Activated naive CD4-positive, alpha-beta T cell (primary cell): ENCODE measurements at places on chromosomes 13 and 19.

DNA sequence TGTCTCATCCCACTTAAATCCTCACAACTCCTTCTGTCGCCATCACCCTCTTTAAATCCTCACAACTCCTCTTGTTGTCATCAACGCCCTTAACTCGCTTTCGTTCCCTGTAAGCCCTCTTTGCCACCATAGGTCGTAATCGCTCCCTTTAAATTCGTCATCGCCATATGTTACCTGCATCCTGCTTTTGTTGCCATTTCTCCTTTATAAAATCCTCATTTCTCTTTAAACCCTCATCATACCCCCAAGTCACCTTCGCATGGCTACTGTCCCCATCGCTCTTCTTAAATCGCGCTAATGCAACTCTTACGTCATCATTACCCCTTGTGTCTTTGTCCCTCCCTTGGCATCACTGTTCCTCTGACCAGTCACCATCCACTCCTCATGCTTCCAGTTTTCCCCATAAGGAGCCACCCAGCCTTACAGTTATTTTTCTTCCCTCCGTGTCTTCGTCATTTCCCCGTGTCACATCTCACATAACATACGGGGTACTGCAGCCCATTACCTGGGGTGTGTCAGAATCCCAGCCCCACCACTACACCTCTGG, 539 bp downstream of the PLD3 start:
- DNase-seq: no peak

- DNase-seq: no peak
Measured at GRCh38 chr19:50482271-50482855, 5.7 kb upstream of the GARIN5A start.

DNA sequence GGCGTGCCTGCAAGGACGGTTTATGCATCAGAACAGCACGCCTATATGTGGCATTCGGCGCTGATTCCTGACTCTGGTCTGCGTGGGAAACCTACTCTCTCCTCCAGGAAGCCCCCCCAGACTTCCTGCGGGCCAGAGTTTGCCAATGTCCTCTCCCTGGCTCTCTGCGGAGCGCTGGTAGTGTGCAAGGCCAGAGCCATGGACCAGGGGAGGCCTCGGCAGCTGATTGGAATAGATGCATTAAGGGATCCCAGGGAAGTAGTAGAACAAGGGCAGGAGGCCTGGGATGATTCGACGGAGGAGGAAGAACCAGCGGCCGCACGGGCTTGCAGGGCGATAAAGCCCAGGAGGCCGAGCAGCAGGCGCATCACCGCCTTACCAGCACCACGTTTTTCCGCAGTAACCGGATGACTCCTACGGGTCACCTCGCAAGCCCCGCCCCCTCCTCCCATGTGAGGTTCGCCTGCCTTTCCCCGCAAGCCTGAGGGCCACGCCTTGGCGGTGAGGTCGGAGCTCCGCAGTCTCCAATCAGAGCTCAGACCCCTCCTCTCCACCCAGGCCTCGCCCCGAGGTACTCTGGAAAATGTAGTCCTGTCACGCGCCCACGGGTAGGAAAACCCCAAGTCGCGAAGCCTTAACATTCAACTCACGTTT, 5.0 kb downstream of the CLEC11A start:
- no peak for DNase-seq

DNA sequence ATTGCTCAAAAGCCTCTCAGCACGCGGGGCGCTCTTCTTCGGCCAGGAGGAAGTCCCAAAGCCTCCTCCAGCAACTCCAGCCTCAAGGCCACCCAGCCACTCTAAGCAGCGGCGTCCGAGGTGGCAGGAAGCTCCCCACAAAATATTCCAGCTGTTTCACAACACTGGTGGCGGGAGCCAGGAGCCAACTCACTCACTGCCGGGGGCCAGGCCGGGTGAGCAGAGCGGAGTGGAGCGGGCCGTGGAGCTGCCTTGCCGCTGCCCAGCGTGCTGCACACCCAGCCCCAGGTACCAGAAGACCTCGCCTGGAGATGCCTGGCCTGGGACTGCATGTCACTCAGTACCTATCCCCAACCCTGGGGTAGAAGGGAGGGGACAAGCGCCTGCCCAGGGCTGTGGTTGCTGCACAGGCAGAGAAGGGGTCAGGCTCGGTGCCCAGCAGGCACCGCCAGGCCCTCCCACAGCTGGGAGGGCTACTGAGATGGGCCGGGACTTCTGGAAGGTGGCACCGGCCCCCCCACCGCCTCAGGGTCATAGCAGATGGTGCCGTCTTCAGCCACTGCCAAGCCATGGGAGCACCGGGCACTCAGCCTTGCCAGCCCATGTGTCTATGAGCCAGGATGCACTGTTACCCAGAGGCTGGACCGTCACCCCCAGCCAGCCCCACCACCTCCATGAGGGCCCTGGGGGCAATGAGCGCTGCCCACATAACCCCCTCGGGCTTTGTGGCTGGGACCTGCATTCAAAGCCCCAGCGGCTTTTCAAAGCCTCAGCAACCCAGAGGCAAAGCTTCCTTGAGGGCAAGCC, 59.2 kb downstream of the MLLT1 start:
- no peak for DNase-seq

- DNase-seq: no peak
Measured at GRCh38 chr13:99614465-99614885, 113.2 kb downstream of the TM9SF2 start.
